ENCODE measurements at places on chromosomes 6 and 20.

DNA sequence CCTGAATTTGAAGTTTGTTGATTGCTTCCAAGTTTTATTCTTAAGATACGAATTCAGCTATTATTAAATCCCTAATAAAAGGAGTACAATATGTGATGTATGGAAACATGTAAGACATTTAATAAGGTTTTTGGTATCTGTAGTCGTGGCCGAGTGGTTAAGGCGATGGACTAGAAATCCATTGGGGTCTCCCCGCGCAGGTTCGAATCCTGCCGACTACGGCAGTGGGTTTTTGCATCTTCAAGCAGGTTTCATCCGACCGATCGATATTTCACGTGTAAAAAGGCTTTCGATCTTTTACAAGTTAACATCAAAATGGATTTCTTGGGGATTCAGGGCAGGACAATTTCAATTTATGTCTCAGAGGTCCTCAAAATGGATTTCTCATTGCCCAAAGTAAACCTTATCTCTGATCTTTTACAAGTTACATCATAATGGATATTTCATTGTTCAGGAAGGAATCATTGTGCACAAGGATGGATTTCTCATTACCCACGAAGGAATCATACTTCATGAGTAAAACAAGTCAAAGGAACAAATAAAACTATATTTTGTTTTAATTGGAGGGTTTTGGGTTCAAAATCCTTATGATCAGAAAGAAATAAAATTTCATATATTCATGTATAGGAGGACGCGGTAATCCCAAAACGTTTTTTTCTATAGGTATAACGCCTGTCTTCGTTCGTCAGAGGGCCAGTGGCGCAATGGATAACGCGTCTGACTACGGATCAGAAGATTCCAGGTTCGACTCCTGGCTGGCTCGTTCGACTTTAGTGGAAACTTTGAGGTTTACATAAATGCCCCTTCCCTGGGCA is 37.3 kb upstream of the BTN3A2 start:
- DNase-seq: no peak

- DNase-seq: no peak
Observed at GRCh38 chr6:119170447-119171087, 92.1 kb upstream of the FAM184A start.

- DNase-seq: no peak
Observed at GRCh38 chr20:7940341-7940740, at the start of gene HAO1. HAO1 (minus strand) TSS chr20:7940458; CDS start chr20:7940422, 36 bp downstream.

DNA sequence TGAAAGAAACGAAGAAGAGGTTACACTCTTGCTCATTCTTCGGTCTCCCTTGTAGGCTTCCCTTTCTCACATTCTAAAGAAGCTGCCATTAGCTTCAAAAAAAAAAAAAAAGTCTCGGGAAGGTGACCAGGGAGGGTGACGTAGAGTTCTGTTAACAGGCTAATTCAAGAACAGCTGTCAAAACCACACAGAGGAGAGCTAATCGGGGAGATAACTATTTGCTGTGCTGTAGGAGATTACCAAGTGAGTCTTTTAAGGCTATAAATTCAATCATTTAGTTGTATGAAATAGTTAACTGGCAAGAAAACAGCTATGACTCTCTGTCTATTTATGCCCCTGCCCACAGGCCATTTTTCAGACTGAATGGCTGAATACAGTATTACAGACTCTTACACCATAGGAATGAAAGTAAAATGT is 256.8 kb downstream of the SYNE1 start:
- DNase-seq: peak; percentile 31

DNA sequence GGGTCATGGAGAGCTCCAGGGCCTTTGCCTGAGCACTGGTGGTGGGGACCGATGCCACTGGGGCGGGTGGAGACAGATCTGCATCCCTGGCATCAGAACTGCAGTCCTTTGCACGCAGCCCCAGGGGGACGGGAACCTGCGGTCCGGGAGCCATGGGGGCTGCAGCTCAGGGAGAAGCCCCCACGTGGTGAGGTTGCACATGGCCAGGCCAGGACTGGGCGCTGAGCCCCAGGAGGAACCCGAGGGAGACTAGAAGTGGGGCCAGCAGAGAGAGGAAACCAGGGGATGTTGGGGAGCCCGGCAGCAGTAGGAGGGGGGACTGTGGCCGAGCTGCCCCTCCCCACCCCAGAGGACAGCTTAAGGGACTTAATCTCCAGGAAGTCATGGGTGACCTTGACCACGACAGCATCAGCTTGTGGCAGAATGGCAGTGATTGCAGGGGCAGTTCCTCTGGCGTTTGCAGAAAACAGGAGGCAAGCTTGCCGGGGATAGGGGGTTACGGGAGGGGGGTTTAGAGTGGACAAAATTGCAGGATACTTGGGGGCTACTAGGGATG is 18.0 kb upstream of the LSM14B start:
- no peak for DNase-seq

GRCh38 chr20:39576771-39577170 is 614.6 kb downstream of the DHX35 start:
- no peak for DNase-seq

DNA sequence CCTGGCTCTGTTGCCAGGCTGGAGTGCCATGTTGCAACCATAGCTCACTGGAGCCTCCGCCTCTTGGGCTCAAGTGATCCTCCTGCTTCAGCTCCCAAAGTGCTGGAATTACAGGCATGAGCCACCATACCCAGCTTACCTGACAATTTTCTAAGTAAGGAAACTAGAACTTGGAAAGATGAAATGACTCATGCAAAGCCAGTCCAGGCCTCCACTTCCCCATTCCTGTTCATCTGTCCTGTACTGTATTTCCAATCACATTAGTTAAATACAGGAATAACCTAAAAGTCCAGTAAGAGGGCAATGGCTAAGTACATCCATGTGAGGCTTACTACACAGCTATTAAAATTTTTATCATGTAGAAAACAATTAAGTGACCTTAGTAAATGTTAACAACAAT is 8.3 kb upstream of the ADGB start:
- no peak for DNase-seq

Data from AG08395 (cell line).